ENCODE measurements at places on chromosomes 3 and 15.

DNA sequence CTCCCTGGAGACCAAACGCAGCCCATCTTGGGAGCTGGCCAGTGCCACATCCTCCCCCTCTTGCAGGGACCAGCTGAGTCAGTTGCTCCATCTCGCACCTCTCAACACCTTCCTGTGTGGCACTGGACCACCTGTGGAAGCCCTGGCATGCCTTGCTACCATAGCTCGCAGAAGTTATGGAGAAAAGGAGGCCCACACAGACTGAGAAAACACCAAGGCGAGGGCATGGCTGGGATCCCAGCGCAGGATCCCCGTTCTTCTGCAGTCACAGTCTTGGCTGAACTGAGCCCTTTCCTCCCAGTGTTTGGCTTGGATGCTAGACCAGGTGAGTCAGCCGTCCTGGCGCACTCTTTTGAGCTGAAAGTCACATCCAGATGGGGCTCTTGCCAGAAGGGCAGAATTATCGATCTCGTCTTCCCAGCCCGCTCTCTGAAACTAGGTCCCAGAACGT, 46.9 kb downstream of the CHRD start:
- no peak for DNase-seq

DNA sequence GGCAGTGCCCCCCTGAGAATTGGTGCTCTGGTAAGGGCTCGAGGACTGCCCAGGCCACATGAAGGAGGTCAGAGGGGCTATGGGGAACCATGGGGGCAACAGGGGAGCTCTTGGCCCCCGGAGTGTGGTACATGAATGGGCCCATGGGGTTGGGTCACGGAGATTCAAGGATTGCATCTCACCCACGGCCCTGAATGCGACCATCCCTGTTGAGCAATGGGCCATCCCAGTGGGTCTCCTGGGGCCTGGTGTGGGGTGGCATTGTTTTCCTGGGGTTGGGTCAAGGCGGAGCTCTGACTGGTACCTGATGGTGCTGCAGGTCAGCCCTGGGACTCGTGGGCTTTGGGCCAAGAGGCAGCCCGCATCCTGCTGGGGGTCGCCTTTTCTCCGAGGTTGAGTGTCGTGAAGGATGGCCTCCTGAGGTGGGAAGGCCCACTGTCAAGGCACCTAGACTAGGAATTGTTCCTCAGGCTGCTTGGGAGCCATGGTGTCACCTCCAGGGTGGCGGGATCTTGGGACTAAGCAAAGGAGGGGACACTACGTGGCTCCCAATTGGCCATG, 198.3 kb downstream of the UBE3A start:
- DNase-seq, result no peak

DNA sequence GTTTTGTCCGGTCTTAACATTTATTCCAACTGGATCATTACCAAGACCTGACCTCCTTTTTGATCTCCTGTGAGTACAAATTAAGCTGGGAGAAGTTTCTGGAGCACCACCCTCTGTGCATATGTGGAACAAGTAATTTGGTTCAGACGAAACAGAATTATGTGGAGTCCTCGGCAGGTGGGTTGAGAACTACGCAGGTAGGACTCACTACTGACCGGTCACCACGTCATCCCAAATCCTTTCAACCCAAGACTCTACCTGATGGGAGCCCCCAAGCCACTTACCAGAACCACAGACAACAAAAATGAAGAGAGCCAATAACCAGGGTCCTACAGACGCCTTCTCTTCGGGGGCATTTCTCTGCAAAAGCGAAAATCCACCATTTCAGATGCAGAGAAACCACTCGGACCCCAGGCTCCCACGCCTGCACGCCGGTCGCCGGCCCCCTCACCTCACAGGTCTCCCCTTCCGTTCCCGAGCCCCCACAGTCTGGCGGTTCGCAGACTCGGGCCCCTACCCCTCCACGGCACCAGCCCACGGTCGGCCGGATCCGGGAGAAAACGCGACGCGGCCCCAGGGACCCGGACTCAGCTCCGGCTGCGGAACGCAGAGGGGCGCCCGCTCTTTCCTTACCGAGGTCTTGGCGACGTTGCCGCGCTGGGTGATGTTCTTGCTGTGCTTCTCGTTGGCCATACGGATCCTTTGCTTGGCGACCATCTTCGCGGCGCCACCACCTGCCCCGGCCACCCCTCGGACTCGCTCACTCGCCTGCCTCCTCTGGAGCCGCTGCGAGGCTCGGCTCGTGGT, 674 bp downstream of the SERP1 start:
- peak; percentile 20 for DNase-seq

GRCh38 chr3:13062647-13063046, 10.6 kb downstream of the IQSEC1 start:
- DNase-seq, result no peak

DNA sequence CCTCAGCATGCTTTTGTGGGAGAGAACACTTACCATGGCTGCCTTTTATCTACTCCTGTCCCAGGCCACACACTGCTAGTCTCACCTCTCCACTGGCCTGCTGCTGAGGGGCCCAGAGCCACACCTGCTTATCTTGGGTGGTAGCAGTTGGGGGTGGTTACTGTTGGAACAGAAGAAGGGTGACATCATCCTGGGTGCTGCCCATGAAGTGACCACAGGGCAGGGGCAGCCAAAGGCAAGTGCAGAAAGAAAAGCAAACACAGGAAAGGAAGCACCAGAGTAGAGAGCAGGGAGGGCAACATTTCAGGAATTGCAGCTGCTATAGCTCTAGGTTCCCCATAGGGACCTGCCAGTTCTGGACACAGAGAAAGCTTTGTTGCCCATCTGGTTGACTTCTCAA, 345.2 kb downstream of the VPS13C start:
- DNase-seq, result no peak

- no peak for DNase-seq
These were observed 619 bp upstream of the CMTM8 start for GRCh38 chr3:32237670-32238452.

GRCh38 chr3:48553886-48554845, 2.4 kb downstream of the PFKFB4 start:
- no peak for DNase-seq

- DNase-seq, result no peak
These were observed 23.9 kb downstream of the FAM174B start for GRCh38 chr15:92631721-92632120.

GRCh38 chr3:95459706-95460105, 1354.7 kb upstream of the EPHA6 start:
- DNase-seq, result peak; percentile 17

DNA sequence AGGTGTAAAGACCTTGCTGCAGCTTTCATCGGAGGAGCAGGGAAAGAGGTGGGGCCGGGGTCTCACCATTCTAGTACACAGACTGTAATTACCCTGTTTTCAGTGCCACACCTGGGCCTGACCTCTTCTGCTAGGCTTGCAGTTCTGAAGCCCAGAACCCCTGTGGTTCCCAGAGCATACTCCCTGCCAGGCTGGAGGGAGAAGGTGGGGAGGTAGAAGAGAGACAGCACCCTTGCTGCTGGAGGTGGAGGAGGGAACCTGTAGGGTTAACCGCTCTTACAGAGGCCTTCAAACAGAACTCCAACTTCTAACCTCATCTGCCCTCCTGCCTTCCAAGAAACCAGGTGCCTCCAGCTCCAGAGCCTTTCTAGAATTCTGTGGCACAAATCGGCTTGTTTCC, 27.0 kb downstream of the PCOLCE2 start:
- DNase-seq, result no peak

- no peak for DNase-seq
These were observed 23.9 kb downstream of the SLC6A6 start for GRCh38 chr3:14426305-14426620.

DNA sequence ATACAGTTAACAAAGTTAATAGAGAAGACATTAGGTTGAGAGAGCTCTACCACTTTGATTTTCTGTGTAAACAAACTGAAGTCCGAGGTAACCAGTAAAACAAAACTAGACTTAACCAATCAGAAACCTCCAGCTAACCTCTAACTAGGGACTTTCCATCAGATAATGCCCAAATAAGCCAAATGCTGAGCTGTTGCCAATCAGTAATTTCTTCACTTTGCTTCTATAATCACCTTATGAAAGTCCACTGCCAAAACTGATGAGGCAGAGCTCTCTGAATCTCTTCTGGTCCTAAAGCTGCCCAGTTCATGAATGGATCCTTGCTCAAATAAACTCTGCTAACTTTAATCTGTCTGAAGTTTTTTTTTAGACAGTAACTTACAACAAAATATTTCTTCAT, 448.0 kb upstream of the NECTIN3 start:
- DNase-seq, result no peak

DNA sequence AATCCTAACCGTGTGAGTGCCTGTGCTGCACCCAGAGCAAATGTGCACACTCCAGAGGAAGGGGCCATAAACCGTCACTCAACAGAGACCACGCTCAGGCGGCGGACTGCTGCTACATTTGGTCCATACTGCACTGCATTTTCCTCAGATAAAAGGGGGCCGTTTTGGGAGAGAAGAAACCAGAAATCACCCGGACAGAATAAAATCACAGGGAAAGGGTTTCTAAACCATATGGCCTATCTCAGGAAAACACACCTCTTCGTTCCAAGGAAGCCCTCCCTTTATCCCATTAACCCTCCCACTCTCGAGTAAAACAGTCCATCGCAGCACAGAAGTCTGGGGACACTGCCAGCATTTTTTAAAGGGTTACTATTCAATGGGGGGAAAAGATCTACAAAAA, 7.6 kb downstream of the IL17RD start:
- no peak for DNase-seq

DNA sequence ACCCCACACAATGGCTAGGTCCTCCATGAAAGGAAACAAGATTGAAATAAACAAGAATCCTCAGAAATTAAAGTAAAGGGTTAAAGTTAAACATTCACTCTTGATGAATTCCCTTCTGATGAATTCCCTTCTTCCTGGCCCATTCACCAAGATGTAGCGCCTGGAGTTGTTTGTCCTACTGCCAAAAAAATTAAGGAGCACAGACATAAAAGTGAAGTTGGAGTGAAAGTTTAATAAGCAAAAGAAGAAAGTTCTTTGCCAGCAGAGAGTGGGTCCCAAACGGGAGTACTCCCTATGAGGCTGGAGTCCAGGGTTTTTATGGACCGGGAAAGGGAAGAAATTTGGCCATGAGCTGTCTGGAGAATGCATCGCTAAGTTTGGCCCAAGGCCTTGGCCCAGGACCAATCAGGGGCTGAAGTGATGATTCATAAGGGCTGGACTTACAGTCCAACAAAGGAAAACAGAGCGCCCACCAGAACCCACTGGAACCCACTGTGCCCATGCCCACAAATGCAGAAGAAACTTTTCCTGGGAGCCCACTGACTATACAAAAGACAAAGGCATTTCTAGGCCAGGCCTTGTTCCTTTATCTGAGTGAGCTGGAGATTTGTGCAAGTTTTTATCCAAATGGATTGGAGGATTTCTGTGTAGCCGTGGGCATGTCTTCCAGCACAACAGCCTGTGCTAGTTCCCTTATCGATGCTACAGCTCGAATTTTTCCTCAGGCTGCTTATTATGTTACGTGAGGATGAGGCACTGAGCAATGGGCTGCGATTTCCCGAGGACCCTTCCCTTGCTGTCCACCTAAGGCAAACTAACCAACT, 1561.6 kb downstream of the OTOL1 start:
- DNase-seq, result no peak
